Testis (tissue), 5 donors: ENCODE measurements at places on chromosomes 12 and 14.

- no peak for DNase-seq
Measured at GRCh38 chr14:95979339-95980042, 59.7 kb upstream of the C14orf132 start.

DNA sequence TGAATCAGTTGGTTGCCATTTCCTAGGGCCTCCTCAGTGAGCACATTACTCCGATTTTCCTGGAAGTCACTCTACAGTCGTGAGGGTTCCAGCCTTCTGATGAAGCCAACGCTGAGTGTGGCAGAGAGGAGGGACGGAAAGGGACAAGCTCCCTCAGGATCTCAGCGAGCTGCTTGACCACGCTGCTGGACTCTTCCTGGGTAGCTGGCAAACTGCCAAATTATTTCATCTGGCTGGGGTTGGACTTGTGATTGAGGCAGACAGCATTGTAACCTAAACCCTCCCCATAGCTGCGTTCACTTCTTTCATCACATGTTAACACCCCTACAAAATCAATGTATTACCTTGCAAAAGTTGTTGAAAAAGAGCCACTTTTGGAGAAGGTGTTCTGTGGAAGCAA, 69.6 kb upstream of the CHST11 start:
- DNase-seq: no peak

- DNase-seq: no peak
Measured at GRCh38 chr12:64618953-64619590, 8.8 kb downstream of the RASSF3 start.

GRCh38 chr14:61503167-61503801, 181.9 kb downstream of the PRKCH start:
- DNase-seq: no peak

GRCh38 chr14:76644855-76645518, 116.3 kb upstream of the VASH1 start:
- DNase-seq: peak; percentile 41

DNA sequence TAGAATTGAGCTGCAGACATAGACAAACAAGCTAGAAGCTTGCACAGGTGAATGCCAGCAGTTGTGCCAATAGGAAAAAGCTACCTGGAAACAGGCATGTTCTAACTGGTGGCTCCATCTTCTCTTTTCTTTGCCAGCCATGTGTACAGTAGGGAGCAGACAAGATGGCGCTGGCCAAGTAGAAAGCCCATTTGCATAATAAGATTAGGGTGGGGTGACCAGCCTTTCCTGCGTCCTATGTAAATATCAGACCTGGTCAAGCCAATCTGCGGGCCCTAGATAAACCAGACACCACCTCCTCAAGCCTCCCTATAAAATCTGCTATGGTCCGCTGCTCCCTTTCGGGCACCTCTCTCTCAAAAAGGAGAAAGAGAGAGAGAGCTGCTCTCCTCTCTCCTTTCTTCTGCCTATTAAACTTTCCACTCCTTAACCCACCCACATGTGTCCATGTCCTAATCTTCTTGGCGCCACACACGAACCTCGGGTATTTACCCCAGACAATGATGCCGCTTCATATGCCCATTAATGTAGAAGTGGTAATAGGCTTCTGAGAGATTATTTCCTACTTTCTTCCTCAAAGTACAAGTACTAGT, 201.0 kb downstream of the SLC25A21 start:
- no peak for DNase-seq

DNA sequence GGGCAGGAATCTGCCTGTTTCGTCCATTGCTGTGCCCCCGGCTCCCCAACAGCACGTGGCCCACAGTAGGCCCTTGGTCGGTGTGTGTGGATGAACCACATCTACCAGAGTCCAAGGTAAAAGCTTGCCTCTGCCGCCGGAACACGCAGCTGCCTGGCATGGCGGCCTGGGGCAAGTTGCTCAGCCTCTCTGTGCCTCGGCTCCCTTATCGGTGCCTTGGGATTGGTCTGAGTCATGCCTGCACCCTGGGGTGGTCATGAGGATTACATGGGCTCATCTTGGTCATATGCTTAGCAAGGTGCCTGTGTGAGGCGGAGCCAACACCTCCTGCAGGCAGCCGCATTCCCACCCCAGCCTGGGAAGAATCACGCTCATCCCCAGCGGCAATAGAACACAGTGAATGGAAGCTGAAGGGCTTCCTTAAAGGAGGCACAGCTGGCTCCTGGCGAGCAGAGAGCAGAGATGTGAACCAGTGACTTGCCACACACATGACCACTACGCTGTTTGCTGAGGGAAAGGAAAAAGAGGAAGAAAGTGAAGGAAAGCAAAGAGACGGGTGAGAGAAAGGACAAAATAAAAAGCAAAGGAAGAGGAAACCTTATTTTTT, 5.5 kb upstream of the SCARB1 start:
- DNase-seq: no peak

- DNase-seq: no peak
Measured at GRCh38 chr14:24376448-24377070, 8.6 kb downstream of the NFATC4 start.

- DNase-seq: no peak
Measured at GRCh38 chr14:50794068-50794645, 36.8 kb downstream of the NIN start.

DNA sequence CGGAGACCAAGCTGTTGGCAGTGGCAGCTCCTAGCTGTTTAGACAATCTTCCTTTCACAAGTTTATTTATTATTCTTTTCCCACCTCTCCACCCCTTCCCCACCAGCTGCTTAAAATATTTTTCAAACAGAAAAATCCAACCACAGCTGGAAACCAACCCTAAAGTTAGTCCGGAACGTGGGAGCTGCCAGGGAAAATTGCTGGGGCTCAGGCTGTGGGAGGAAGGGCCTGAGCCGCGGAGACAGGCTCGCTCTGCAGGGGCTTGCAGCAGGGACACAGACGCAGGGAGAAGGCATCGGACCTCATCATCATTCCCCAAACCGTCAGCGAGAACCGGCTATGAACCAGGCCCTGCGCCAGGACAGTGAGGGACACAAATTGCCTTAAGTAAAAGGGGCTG, 16.1 kb upstream of the TMEM106C start:
- DNase-seq: no peak

- DNase-seq: no peak
Measured at GRCh38 chr14:95440951-95441350, 75.5 kb downstream of the SYNE3 start.

DNA sequence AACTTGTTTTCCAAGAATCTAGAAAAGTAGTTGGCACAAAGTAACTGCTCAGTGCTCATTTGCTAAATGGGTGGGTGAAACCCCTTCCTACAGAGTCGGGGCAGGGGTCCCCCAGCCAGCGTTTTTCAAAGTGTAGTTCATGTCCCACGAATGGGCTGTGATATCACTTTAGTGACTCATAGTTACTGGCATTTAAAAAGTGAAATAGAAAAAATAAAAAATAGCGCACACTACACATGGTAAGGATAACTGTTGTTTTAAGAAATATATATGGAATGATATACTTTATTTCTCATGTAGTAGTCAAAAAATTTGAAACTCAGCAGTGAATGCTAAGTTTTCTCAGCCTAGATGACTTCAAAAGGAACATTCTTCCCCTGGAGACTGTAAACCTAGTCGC, 250.4 kb downstream of the CHST11 start:
- DNase-seq: no peak

DNA sequence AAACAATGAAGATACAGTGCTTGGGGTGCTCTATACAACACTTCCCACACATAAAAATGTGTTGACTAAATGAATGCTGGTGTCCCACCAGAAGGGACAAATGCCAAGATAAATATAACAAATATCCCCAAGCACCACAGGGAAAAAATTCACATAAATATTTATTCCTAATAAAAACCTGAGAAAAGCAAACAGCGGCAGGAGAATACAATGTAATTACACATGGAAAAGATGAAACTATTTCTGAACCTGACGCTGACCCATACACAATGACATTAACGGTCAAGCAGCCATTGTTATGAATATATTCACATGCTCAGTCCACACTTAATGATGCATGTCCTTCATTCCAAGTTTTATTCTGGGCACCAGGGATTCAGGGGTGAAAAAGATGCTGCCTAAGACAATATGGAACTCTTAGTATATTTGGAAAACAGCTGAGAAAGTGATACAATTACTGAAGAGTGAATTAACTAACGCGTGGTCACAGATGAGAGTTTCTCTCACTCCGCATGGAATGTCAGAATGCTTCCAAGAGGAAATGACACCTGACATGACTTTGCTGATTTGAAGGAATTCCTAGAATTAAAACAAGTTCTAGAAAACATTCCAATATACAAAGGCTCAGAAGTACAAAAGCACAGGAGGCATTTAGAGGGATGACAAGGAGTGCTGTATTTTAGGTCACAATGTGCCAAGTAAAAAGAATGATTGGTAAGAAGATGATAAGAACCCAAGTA, 27.9 kb upstream of the PTPRR start:
- no peak for DNase-seq

DNA sequence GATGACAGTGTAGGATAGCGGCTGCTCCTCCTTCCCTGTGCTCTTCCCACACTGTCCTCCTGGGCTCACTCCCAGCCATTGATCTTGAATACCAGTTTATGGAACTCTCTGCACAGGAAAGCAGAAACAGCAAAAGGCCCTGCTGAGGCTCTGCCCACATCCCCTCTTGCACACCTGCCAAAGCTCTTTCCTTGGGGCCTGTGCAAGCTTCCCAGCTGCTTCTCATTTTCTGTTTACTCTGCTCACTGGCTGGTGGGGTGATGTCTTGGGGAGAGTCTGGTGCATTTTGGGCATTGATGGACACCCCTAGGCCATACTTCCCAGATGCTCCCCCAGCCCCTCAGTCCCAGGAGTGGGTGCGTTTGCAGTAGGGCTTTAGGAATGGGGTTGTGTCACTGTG, 361.8 kb downstream of the TMEM121 start:
- no peak for DNase-seq

DNA sequence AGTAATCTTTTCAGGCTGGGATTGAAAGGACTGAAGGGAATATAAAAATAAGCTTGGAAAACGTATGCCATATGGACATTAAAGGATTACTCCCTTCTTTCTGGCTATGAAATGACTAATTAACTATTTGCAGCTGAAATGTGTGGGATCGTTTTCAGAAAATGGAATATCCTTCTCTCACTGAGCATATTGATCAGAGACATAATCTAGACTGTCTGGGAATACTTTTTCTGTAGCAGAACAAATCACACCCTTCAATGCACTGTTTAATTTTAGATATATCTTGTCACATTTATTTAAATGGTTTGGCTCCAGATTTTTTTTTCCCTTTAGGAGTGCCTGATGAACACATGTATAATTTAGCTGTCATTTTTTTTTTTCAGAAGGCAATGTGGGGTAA, 10.8 kb upstream of the ACTR10 start:
- no peak for DNase-seq
